Mucosa of gallbladder (tissue), 1 donor: ENCODE measurements at places on chromosomes 16 and 17. TPM values are rescaled to one million over a fixed set of nuclear protein-coding genes. Genes with fewer than 3 reads are reported as not detected.
A peak's percentile ranks its signal among the peaks of the same experiment; 100 is the strongest.

ZMYND15 gene
- 5.3 TPM for total RNA-seq

SPATA32 gene
- not detected for total RNA-seq

GRCh38 chr17:60493847-60494321, 32.2 kb downstream of the APPBP2 start:
- no peak for DNase-seq

DNA sequence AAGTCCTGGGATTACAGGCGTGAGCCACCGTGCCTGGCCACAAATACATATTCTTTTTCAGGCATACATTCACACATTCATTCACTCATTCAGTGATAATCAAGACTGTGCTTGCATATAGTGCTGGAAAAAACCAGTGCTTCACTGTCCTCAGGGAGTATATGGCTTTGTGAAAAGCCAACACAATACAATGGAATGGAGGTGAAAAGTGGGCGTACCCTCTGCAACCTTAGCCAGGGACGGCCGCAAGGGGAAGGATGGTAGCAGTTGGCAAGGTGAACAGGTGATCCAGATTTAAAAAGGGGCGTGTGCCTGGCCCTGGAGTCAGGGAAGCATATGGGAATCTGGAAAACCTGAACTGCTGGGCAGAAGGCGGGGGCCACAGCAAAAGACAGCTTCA, 18.1 kb upstream of the GAN start:
- no peak for DNase-seq

DNA sequence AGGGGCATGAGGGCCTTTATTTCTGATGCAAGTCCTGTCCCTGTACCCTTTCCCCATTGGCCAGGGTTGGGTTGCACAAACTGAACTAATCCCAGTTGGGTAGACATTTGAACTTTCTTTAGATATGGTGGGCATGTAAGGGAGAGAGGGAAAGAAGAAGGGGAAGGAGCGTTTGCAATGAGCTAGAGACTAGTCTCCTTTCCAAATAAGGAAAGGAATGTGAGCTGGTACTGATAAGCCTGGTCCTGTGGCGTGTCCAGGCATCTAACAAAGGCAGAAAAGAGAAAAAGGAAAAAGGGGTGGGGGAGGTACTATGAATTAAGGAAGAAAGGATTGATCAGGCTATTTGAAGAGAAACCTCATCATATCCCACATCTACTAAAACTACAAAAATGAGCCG, 20.3 kb downstream of the CHMP6 start:
- DNase-seq, result no peak

GRCh38 chr16:79100447-79100846, 500.1 kb downstream of the MAF start:
- no peak for DNase-seq

DNA sequence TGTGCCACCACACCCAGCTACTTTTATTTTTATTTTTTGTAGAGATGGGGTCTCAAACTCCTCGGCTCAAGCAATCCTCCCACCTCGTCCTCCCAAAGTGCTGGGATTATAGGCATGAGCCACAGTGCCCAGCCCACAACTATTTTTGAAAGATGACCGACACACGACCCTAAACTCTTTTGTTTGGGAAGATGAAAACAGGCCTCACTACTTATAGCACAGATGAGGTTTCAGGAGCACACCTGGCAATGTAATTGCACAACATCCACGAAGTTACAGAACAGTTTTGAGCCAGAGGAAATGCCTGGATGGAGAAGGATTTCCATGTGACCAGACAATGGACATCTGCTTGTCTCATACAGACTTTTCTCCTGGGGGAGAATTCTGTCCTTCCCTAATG, 43.4 kb upstream of the PRSS54 start:
- DNase-seq, result no peak

SLFN11 gene
- 12.3 TPM for total RNA-seq

- no peak for DNase-seq
These were observed 65.2 kb downstream of the NUP88 start for GRCh38 chr17:5354310-5354709.

DNA sequence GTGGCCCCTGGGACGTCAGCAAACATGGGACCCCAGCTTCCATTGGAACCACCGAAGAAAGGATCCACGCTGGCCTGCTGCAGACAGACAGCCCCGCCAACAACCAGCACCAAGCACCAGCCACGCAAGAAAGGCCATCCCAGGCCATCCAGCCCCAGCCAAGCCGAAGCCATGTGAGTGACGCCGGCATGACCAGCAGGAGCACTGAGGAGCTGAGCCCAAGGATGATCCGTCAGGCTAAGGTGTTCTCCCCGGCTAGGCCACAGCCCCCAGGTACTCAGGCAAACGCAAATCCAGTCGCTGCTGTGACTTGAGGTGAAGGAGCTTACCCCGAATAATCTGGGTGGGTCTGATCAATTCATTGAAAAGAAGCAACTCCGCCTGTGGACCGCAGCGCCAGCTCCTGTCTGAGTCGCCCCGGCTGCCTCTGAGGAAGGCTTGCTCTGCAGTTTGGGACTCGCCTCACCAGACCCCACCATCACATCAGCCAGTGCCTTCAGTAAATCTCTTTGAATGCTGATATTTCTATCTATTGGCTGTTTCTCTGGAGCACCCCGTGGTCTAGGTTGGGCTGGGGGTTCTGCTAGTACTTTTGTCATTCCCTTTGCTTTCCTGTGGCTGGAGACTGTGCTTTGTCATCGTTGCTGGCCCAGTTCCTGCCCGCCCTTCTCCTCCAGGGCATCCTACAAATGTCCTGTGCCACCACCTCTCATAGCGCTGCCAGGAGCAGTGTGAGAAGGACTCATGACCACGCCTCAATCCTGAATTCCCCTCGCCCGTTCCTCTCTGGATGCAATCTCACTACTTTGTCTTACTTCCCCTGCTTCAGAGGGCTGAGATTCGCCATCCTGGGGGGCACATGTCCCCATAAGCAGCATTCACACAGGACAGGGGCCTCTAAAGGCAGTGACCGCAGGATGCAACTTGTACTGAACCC, 8.1 kb upstream of the CBX2 start:
- DNase-seq, result no peak

OVCA2 gene
- 31.8 TPM for total RNA-seq

CLEC18B gene
- total RNA-seq, result 6.0 TPM

DNA sequence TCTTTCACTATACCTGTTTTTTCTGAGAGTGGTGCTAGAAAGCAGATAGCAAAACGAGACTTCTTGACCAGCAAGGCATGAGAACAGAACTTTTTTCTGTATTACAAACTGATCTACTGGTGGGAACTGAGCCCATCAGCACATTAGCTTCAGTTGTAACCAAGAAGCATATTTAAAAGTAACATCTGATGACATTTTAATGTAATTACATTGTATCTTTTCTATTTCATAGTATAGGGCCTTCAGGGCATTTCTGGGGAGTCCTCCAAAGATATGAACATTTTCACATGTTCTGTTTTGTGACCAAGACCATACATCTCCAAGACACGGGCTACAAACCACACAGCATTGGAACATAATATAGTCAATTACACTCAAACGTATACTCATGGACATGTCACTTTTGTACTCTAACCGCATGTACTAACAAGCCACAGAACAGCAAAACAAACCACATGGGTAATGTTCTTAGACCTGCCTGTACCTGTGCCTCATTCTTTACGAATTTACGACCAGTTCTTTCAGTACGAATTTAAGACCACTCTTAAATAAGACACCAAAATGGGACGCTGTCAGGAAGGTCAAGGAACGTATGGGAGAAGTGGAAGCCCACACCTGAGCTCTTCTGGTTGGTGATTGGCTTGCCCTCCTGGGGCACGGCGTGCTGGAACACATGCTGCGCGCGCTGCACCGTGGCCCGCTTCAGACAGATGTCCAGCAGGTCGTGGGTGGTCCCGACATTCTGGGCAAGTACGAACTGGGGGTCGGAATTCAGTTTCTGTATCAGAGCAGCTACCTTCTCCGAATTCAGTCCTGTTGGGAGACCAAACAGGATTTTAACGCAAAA, 825 bp downstream of the BLMH start:
- no peak for DNase-seq

DNA sequence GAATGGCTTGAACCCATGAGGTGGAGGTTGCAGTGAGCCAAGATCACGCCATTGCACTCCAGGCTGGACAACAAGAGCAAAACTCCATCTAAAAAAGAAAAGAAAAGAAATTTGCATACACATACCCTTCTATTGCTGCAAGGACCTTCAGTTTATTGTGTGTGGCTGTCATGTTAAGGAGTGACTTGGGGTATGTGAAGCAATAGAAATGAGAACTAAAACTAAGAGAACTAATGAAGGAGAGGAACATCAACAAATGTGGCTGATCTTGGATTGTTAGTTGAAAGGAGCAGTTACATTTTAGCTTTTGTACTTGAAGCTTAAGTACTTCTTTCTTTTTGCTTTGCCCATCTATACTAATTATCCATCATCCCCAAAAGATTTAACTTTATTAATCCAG, 12.7 kb upstream of the NSRP1 start:
- DNase-seq, result no peak

- DNase-seq, result no peak
These were observed 54.5 kb downstream of the NACA2 start for GRCh38 chr17:61536422-61536955.

- DNase-seq, result no peak
These were observed 870.2 kb upstream of the GOT2 start for GRCh38 chr16:59604354-59604753.

TEKT1 gene
- total RNA-seq, result not detected

- DNase-seq, result peak; percentile 91
These were observed 98.8 kb upstream of the MED13 start for GRCh38 chr17:62163847-62164246.

TP53TG3D gene
- total RNA-seq, result 0.63 TPM

GRCh38 chr17:27558842-27559505, 72.0 kb upstream of the LGALS9 start:
- no peak for DNase-seq

- DNase-seq, result peak; percentile 39
These were observed 36.2 kb downstream of the RGS9 start for GRCh38 chr17:65173284-65173793.

ABCC3 gene
- total RNA-seq, result 367 TPM

CRHR1 gene
- total RNA-seq, result not detected

ZG16 gene
- not detected for total RNA-seq

DNAAF8 gene
- total RNA-seq, result 2.5 TPM

DNA sequence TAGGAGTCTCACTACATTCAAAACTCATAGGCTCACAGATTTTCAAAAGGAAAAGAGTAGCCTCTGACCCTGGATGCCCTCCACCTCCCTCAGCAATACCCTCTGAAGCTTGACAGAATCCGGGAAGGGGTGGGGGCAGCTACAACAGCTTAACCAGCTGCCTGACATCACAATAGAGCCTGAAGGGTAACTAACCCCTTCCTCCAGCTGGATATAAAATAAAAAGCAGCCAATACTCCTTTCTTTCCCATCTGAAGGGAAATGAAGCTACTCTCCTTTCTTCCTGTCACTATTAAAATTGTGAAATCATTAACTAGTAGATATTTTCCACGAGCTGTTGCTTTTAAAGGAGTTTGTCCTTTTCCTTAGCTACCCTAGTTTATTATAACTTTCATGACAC, 24.0 kb downstream of the USP31 start:
- no peak for DNase-seq

NPIPB13 gene
- 12.5 TPM for total RNA-seq

- DNase-seq, result no peak
These were observed 14.9 kb downstream of the GPRC5C start for GRCh38 chr17:74446551-74447500.

DNA sequence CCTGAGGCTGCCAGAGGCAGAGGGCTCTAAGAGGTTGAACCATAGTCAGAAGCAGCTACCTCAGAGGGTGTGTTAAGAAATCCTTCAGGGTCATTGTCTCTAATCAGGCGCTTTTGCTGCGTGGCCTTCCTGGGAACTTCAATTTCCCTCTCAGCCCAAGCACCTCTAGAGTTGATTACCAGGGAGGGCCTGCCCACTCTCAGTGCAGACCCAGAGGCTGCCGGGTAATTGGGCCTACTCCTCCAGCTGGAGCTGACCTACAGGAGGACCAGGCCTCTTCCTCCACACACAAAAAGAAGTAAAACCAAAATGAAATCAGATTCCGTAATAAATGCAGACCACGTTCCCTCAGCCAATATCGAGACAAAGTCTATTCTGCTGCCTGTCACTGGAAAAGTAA, 305.0 kb upstream of the CCL2 start:
- no peak for DNase-seq

DNA sequence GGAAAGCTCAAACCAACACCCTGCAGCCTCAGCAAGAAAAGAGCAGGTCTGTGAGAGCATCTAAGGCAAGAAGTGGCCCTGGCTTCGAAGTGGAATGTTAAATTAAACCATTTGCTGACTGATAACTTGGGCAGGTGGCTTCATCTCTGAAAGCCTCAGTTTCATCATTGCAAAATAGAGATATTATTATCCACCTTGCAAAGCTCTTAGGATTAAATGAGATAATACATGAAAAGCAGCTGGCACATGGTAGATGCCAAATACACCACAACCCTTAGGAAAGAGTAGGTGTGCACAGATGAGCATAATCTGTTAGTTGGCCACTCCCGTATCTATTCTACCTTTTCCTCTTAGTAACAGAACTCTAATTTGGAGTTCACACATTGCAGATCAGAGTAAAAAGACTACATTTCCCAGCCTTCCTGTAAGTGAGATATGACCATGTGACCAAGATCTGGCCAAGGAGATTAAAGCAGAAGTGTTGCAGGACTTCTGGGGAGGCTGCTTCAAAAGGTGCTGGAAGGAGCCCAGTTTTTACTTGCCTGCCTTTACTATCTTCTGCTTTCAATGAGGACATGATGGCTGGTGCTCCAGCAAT, 288.7 kb downstream of the SOX9 start:
- no peak for DNase-seq

GRCh38 chr17:64084086-64084939, 45.6 kb downstream of the ERN1 start:
- peak; percentile 67 for DNase-seq

DNA sequence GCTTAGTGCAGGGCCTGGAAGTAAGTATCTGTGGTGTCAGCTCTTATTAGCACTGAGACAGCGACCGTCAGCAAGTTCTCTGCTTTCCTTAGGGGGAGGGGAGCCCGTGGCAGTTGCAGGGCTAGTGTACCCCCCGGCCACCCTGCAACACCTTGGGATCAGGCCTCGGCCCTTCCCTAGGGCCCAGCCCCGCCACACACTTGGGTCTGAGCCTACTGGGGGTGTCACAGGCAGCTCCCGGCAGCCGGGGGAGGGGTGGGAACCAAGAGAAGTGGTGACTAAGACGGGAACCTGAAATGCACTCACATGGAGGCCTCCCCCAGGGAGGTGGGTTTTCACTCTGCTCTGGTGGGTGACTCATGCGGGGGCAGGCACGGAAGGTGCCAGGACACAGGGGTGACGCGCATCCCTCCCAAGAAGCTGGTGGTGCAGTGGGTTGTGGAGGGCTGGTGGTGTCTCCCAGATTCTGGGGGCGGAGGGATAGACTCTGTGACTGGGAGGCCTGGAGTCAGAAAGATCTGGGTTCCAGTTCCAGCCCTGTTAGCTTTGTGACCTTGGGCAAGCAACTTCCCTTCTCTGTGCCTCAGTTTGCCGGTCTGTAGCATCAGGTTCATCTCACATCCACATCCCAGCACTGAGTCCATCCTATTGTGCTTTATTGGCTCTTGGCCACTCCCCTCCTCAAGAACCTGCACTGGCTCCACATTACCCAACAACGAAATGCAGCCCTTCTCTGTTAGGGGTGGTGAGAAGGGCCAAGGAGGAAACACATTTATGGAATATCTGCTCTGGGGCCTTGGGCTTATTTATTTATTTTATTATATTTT, 44.5 kb downstream of the LAT start:
- DNase-seq, result no peak
